ENCODE measurements at places on chromosomes 4 and X.

- no peak for DNase-seq
Measured at GRCh38 chr4:95831166-95831565, 8.7 kb upstream of the PDHA2 start.

- DNase-seq: no peak
Measured at GRCh38 chrX:140177821-140178220, 212.5 kb upstream of the CXorf66 start.

GRCh38 chr4:40269133-40269532 is 66.0 kb upstream of the CHRNA9 start:
- DNase-seq: no peak

GRCh38 chrX:97402333-97402732 is 518.6 kb downstream of the RPA4 start:
- no peak for DNase-seq

GRCh38 chrX:107600366-107600765 is 27.9 kb upstream of the PRPS1 start:
- no peak for DNase-seq

DNA sequence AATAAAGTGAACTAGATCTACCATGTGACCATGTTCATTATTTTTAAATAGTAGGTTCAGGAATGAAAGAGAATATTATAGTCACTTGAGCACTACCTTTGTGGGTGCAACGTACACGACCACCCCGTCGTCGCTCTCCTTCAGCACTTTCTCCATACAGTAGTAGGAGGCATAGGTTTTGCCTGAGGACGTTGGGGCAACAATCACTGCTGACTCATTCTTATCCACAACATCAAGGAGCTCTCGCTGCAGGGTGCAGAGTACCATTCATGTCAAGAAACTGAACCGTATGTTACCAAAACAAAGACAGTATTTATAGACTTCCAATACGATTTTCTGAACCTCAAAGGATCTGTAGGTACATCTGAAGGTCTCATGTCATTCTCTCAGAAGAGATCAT is 44.7 kb downstream of the DDX60 start:
- DNase-seq: no peak

GRCh38 chr4:87865960-87866598 is 33.3 kb downstream of the MEPE start:
- DNase-seq: no peak

DNA sequence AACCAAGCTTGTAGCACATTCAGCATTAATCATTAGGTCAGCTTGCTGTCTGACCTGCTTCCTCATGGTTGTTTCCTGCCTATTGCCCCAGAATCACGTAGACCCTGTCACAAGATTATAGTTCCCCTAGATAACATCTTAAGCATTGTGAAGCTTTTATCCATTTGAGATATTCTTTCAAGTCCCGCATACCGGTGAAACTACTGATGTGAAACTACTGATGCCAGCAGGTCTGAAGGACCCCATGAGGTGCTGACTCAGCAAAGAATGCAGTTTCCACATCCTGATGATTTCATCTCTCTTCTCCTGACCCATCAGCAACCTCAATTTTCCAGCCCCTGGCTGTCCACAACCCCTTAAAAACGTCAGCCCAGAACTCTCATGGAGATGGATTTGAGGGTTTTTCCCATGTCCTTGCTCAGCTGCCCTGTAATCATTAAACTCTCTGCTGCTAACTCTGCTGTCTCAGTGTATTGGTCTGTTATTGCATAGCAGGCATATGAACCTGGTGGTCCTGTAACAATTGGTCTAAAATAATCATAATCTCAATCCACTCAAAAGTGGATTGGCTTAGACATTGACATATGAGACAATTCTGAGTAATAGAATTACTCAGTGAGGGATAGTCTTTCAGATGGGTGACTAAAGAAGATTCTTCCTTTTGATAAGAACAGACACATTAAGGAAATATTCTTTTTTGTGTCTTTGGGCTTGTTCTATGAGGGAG is 26.3 kb upstream of the UBA6 start:
- DNase-seq: no peak

DNA sequence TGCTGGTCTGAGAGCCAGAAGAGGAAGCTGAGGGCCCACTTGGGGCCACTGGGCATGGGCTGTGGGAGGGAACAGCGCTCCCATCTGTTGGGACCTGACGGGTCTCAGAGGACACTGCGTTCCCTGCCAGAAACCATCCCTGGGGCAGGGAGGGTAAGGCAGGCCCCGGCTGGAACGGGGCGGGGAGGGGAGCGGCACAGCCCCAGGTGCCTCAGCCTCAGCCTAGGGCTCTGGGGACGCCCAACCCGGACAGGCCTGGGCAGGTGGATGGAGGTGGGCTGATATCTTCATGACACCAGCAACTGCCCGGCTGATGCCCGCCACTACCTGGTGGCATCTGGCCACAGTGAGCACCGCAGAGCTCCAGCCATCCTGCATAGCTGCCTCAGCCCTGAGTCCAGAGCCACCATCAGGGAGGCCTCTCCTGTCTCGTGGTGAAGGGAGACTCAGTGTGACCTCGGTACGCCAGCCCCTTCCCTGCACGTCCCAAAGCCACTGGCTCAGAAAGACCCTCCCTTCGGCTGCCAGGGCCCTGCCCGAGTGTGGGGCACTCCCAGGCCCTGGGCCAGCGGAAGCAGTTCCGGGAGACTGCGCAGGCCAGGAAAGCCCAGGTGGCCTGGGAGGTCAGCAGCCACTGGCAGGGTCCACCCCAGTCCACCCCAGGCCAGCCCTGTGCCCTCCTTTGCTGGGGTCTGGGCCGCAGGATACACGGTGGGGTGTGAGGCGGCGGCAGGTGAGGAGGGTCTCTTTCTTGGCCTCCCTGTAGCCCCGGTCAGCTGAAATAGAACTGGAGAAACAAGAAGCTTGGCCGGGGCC is 34.6 kb upstream of the FGFR3 start:
- DNase-seq: no peak

DNA sequence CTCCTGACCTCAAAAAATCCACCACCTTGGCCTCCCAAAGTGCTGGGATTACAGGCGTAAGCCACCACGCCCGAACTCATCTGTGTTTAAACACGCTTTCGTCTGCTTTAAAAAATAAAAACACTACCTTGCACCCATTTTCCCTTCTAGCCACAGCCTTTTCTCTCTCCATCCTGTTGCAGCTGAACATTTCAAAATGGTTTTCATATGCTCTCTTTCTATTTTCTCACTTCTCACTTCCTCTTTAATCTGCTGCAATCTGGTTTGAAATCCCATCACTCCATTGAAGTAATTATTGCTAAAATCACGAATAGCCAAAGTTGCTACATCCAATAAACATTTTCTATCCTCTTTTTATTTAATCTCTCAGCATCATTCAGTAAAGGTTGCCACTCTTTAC is 70.0 kb downstream of the DCHS2 start:
- no peak for DNase-seq

GRCh38 chrX:99469439-99469838 is 940.6 kb downstream of the PCDH19 start:
- no peak for DNase-seq

DNA sequence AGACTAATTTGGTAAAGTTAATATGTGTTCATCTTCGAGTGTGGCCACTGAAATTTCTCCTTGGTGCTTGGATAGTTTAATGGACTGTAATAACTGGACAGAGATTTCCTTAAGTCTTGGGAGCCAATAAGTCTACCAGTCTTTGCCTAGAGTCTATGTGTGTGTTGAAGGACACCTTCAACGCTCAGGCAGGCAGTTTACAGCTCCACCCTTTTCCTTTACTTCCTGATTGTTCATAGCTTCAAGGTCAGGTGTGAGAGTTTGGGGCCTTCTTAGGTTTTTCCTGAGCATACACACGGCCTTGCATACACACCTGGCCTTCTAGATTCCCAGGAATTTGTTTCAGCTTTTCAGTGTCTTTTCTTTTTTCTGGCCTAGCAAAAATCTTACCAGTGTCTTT is 355.3 kb upstream of the AMOT start:
- DNase-seq: no peak

DNA sequence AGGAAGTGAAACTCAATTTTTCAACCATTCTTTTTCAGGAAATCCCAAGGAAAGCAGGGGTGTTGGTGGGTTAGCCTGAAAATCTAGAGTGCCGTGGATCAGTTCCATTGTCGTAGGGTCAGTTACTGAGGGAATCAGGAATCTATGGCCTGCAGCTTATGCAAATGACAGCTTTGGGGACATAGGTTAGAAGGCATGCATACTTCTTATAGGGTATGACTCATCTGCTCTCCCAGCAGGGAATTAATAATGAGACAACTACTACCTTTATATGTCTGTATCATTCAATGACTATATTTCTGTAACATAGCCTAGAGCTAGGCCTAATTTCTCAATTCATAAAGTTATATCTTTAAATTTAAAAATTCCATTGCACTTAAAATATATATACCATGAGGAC is 36.6 kb downstream of the ZNF41 start:
- no peak for DNase-seq

GRCh38 chr4:8070736-8071718 is 87.6 kb downstream of the ABLIM2 start:
- no peak for DNase-seq

- DNase-seq: no peak
Measured at GRCh38 chr4:181523973-181524372, 719.2 kb upstream of the TENM3 start.

DNA sequence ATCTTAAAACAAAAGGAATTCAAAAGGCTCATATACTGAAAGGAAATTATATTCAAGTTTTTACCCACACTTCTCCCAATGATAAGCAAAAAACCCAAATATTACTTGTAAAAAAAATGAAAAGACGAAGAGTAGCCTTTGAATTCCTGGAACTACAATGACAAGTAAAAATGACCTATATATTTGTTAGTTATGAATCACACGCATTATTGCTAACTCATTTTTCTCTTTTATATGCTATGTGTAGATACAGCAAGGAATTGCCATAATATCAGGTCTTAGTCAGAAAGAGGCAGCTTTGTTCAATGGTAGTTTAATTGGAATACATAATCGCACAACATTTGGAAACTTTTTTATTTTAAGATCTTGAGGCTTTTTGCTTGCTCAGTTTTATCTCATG is 22.7 kb upstream of the ASB5 start:
- no peak for DNase-seq

- no peak for DNase-seq
Measured at GRCh38 chr4:108512615-108513505, 107.5 kb upstream of the RPL34 start.

GRCh38 chr4:156824451-156825060 is 147.0 kb downstream of the PDGFC start:
- DNase-seq: no peak

All from NCI-H1436 treated with DMSO at 0.1 percent for 48 hours (cell line).